CD4-positive, alpha-beta T cell (primary cell): ENCODE measurements at places on chromosomes 7 and 10.

GRCh38 chr7:135215698-135216097 lies 4.4 kb upstream of the WDR91 start:
- H3K4me1 ChIP-seq: peaks cover 10% of the 10 kb centered on the region
- DNase-seq: no peak
- no peak overlapping the region for H3K4me3 ChIP-seq
- H3K27me3 ChIP-seq: no peaks in the 10 kb centered on the region
- H3K27ac ChIP-seq: no peak overlapping the region
- H3K36me3 ChIP-seq: no peaks in the 10 kb centered on the region

DNA sequence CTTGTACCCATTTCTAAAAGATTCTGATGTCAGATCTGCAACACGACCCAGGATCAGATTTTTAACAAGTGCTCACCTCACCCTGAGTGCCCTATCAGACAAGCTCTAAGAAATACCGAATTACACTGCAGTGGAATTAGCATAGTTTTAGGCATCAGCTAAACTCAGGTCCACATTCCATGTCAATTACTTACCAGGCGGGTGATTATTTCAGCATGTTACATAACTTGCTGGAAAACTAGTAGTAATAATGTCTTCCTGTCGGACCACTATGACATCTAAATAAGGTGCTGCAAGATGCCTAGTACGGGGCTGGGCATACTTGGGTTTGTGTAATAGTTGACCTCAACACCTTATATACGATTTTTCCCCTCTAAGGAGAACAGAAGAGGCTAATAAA lies 21.0 kb downstream of the TRIL start:
- H3K27ac ChIP-seq: no peak overlapping the region
- no peaks in the 10 kb centered on the region for H3K36me3 ChIP-seq
- H3K27me3 ChIP-seq: no peaks in the 10 kb centered on the region
- DNase-seq: no peak

- no peak overlapping the region for H3K27ac ChIP-seq
- no peaks in the 10 kb centered on the region for H3K27me3 ChIP-seq
- H3K4me1 ChIP-seq: no peaks in the 10 kb centered on the region
- no peaks in the 10 kb centered on the region for H3K36me3 ChIP-seq
- no peak for DNase-seq
- H3K4me3 ChIP-seq: no peak overlapping the region
Observed at GRCh38 chr10:91434041-91434440, 23.9 kb downstream of the HECTD2 start.

DNA sequence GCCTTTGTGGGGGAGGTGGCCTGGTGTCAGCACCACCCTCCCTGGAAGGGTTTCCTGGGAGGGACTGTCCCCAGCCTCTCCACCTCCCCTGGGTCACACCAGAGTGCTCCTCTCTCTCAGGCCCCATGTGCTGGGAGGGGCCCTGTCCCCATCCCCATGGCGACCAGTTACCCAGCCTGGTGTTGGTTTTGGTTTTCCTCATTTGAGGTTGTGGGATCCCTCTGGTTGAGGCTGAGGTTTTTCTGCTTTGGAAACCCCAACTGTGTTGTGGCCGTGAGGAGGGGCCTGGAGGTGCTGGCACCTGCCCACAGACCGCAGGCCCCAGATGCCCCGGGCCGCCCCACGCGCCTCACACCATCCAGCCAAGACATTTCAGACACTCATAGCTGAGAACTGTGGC lies 106.3 kb downstream of the GRK5 start:
- DNase-seq: no peak
- no peak overlapping the region for H3K27ac ChIP-seq
- H3K4me3 ChIP-seq: no peak overlapping the region
- no peaks in the 10 kb centered on the region for H3K36me3 ChIP-seq
- H3K27me3 ChIP-seq: no peaks in the 10 kb centered on the region

DNA sequence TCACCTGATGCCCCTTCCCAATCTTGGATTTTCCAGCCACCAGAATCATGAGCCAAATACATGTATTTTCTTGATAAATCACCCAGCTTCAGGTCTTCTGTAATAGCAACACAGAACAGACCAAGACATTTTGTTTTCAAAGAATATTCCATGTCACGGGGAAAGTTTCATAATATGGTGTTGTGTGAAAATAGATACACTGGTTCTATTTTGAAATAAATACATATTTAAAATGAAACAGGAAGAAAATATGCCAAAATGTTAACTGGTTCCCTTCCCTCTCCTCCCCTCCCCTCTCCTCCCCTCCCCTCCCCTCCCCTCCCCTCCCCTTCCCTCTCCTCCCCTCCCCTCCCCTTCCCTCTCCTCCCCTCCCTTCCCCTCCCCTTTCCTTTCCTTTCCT lies 30.3 kb upstream of the CAMK1D start:
- H3K4me3 ChIP-seq: no peak overlapping the region
- H3K27me3 ChIP-seq: no peaks in the 10 kb centered on the region
- peaks cover 4% of the 10 kb centered on the region for H3K4me1 ChIP-seq

- H3K27me3 ChIP-seq: no peaks in the 10 kb centered on the region
- H3K36me3 ChIP-seq: no peaks in the 10 kb centered on the region
- H3K4me3 ChIP-seq: no peak overlapping the region
Observed at GRCh38 chr10:103467406-103467805, 8.7 kb upstream of the CALHM1 start.

- H3K27me3 ChIP-seq: no peaks in the 10 kb centered on the region
- no peaks in the 10 kb centered on the region for H3K36me3 ChIP-seq
- H3K27ac ChIP-seq: no peak overlapping the region
- no peak overlapping the region for H3K4me3 ChIP-seq
- no peak for DNase-seq
- H3K4me1 ChIP-seq: no peaks in the 10 kb centered on the region
Observed at GRCh38 chr10:95482501-95483233, 78.5 kb downstream of the SORBS1 start.

GRCh38 chr7:150942001-150942590 lies 36.0 kb downstream of the KCNH2 start:
- peaks cover 3% of the 10 kb centered on the region for H3K27me3 ChIP-seq
- no peak overlapping the region for H3K4me3 ChIP-seq
- DNase-seq: peak; percentile 39
- H3K36me3 ChIP-seq: no peaks in the 10 kb centered on the region
- H3K27ac ChIP-seq: no peak overlapping the region

- H3K27ac ChIP-seq: no peak overlapping the region
- H3K4me3 ChIP-seq: no peak overlapping the region
- DNase-seq: no peak
- H3K27me3 ChIP-seq: no peaks in the 10 kb centered on the region
- H3K36me3 ChIP-seq: no peaks in the 10 kb centered on the region
Observed at GRCh38 chr7:150311711-150312110, 11.4 kb upstream of the LRRC61 start.

- H3K27me3 ChIP-seq: peaks cover 2% of the 10 kb centered on the region
- H3K27ac ChIP-seq: no peak overlapping the region
- DNase-seq: no peak
- H3K36me3 ChIP-seq: no peaks in the 10 kb centered on the region
Observed at GRCh38 chr10:43055217-43055616, 21.7 kb upstream of the RET start.

DNA sequence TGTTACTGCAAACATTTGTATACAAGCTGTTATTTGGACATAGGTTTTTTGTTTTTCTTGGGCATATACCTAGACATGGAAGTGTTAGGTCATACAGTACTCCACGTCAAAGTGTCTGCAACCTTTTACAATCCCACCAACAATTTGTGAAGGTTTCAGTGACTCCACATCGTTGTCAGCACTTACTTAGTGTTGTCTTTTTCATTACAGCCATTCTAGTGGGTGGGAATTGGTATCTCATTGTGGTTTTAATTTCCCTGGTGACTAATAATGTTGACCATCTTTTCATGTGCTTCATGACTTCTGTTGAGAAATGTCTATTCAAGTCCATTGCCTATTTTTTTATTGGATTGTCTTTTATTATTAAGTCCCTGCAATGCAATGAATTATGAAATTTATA lies 95.0 kb downstream of the UBE3C start:
- H3K4me1 ChIP-seq: no peaks in the 10 kb centered on the region
- peaks cover 67% of the 10 kb centered on the region for H3K36me3 ChIP-seq

- H3K4me1 ChIP-seq: no peaks in the 10 kb centered on the region
- H3K36me3 ChIP-seq: no peaks in the 10 kb centered on the region
- no peaks in the 10 kb centered on the region for H3K27me3 ChIP-seq
- no peak overlapping the region for H3K4me3 ChIP-seq
- no peak overlapping the region for H3K27ac ChIP-seq
- DNase-seq: no peak
Observed at GRCh38 chr7:154564676-154565075, 438.2 kb downstream of the PAXIP1 start.
